Hepatocyte (in vitro differentiated cells): ENCODE measurements at places on chromosomes 1 and 21. TPM values are rescaled to one million over a fixed set of nuclear protein-coding genes. Genes with fewer than 3 reads are reported as not detected.

GRCh38 chr1:244801246-244801645 lies 34.2 kb upstream of the COX20 start:
- H3K4me1 ChIP-seq, result no peaks in the 10 kb centered on the region
- DNase-seq, result no peak
- no peaks in the 10 kb centered on the region for H3K36me3 ChIP-seq
- H3K27me3 ChIP-seq, result no peaks in the 10 kb centered on the region
- no peak overlapping the region for H3K4me3 ChIP-seq

- H3K4me3 ChIP-seq, result no peak overlapping the region
- H3K27ac ChIP-seq, result no peak overlapping the region
- peaks cover 3% of the 10 kb centered on the region for H3K27me3 ChIP-seq
- DNase-seq, result no peak
- H3K36me3 ChIP-seq, result no peaks in the 10 kb centered on the region
- H3K4me1 ChIP-seq, result no peaks in the 10 kb centered on the region
These were observed 16.2 kb downstream of the PTGER3 start for GRCh38 chr1:71031426-71031825.

- no peaks in the 10 kb centered on the region for H3K36me3 ChIP-seq
- DNase-seq, result no peak
- peaks cover 12% of the 10 kb centered on the region for H3K4me1 ChIP-seq
- no peaks in the 10 kb centered on the region for H3K27me3 ChIP-seq
- no peak overlapping the region for H3K4me3 ChIP-seq
These were observed 7.5 kb downstream of the ATP1A2 start for GRCh38 chr1:160122978-160123495.

GRCh38 chr1:42852608-42852980 lies 6.2 kb downstream of the ZNF691 start:
- peak overlapping the region; percentile 42 for H3K27ac ChIP-seq
- H3K27me3 ChIP-seq, result no peaks in the 10 kb centered on the region
- peaks cover 12% of the 10 kb centered on the region for H3K4me1 ChIP-seq
- H3K4me3 ChIP-seq, result no peak overlapping the region

GRCh38 chr1:24923485-24924113 lies 6.5 kb downstream of the RUNX3 start:
- peaks cover 43% of the 10 kb centered on the region for H3K27me3 ChIP-seq
- H3K4me1 ChIP-seq, result no peaks in the 10 kb centered on the region

DNA sequence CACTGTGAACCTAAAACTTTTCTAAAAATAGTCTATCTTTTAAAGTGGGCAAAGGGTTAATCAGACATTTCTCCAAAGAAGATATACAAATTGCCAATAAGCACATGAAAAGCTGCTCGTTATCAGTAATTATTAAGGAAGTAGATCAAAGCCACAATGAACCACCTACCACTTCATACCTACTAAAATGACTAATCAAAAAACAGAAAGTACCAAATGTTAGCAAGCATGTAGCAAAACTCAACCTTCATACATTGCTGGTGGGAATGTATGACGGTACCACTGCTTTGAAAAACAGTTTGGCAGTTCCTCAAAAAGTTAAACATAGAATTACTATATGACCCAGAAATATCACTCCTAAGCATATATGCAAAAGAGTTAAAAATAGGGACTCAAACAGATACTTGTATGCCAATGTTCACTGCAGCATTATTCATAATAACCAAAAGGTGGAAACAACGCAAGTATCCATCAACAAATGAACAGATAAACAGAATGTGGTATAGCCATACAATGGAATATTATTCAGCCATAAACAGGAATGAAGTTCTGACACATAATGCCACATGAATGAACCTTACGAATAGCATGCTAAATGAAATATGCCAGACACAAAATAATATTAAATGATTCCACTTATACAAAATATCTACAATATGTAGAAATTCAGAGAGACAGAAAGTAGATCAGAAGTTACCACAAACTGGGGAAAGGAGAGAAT lies 21.1 kb downstream of the CDC42BPA start:
- no peaks in the 10 kb centered on the region for H3K36me3 ChIP-seq
- no peak for DNase-seq
- peaks cover 8% of the 10 kb centered on the region for H3K4me1 ChIP-seq
- H3K4me3 ChIP-seq, result no peak overlapping the region
- no peak overlapping the region for H3K27ac ChIP-seq

DNA sequence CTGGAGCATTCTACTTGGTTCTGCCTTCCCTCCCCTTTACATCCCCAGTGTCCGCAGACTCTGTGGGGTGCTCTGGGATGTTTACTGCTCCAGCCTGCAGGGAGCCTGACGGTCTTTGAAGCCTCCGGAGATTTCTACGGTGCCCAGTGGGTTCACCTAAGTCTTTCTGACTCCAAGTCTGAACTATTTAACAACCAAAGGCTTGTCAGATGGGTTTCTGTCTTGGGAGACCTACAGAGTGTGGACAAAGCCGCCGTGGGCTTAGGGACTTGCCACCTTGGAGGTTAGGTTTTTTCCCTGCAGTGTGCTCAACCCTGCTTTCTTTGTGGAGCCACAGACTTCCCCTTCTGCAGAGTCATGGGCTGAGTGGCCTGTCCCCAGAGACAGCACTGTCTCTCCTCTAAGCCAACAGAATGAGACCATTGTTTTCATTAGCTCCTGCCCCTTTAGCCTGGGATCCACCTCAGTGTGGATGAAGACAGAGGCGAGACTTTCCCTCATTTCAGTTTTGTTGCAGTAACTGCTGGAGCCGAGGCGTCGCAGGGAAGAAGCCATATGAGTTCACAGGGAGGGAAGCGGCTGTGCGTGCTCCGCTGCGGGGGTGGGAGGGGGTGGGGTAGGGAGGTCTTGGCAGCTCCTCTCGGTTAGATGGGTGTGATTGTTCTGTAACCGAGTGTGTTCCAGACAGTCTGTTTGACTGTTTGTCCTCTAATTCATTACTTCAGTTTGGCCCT lies 120.7 kb downstream of the CNIH3 start:
- no peak overlapping the region for H3K27ac ChIP-seq
- no peaks in the 10 kb centered on the region for H3K27me3 ChIP-seq
- no peak overlapping the region for H3K4me3 ChIP-seq
- H3K36me3 ChIP-seq, result no peaks in the 10 kb centered on the region
- DNase-seq, result peak; percentile 33
- peaks cover 16% of the 10 kb centered on the region for H3K4me1 ChIP-seq

DNA sequence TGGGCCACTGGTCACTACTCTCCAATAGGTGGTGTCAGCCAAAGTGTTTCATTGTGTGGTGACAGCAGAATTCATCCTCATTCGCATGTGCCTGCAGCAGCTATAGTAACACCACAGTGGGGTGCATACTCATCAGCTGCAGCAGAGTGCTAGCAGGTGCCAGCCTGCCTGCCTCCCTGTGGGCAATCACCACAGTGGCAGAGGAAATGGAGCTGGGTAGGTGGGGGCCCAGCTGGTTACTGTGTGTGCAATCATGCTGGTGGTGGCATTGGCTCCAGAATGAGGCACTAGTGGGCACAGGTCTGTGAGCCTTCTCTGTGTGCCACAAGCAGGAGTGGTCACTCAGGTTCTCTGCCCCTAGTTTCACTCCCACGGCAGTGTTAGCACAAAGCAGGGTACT lies 579.2 kb downstream of the PTPRC start:
- no peaks in the 10 kb centered on the region for H3K4me1 ChIP-seq
- H3K4me3 ChIP-seq, result no peak overlapping the region
- H3K27me3 ChIP-seq, result no peaks in the 10 kb centered on the region

DNA sequence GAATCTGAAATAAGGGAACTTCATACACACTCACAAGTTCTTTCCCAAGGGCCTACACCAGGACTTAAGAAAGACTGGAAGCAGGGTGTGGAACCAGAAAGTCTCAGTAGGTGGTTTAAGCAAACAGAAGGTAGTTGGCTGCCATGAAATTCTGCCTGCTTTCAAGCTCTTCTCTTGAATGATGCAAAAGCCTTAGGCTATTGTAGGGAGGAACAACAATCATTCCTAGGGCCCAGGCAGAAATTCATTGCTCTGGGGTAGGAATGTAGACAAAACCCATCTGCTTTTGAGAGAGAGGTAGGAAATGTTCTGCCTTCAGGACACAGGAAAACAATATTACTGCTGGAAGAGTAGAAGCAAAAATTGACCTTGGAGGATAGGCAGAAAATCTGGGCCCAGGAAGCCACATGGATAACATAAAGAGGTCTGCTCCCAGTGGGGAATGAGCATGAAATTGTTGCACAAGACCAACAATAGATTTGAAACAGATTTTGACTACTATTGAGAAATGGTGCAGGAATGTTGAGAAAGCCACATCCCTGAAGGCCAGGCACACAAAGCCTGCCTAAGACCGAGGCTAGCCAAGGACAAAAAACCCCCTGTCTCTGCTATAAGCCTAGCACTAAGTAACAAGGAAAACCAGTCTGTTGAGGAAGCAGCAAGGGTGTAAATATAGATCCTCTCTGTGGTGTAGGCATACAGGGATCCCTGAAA lies 22.7 kb upstream of the SFT2D2 start:
- DNase-seq, result no peak
- no peak overlapping the region for H3K27ac ChIP-seq
- no peak overlapping the region for H3K4me3 ChIP-seq
- H3K4me1 ChIP-seq, result no peaks in the 10 kb centered on the region
- no peaks in the 10 kb centered on the region for H3K27me3 ChIP-seq
- no peaks in the 10 kb centered on the region for H3K36me3 ChIP-seq

- H3K4me1 ChIP-seq, result peaks cover 17% of the 10 kb centered on the region
- H3K27ac ChIP-seq, result no peak overlapping the region
- peak overlapping the region; percentile 78 for H3K4me3 ChIP-seq
- DNase-seq, result no peak
These were observed 763 bp downstream of the AUNIP start for GRCh38 chr1:25858494-25858893.

DNA sequence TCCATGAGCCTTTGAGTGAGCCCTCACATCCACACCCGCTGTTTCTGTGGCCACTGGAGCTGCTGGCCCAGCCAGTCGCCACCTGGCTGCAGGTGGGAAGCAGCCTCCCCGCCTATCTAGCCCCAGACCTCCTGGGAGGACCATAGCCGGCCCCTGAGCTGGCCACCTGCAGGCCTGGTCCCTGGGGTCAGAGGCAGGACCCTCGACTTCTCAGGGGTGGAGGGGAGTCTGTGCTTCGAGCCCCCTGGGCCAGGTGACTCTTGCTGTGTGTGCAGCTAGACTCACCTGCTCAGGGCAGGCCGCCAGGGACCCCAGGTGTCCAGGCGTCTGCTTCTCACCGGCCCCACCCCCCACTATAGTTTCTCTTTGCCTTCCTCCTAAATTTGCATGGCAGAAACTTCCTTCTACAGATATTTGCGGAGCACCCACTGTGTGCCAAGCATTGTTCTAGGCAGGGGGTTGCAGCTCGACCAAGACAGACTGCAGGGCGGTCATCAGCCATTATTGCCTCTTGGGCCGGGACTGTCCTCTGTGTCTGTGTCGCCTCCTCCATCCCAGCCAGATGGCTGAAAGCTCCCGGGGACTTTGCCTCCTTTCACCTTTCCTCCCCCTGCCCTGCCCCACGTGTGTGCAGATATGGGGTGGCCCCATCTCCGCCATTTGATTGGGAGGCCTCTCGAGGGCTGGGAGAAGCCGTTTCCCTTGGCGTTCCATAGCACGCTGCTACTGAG lies 27.3 kb downstream of the SPSB1 start:
- H3K27ac ChIP-seq, result peak overlapping the region; percentile 91
- H3K4me3 ChIP-seq, result no peak overlapping the region
- DNase-seq, result peak; percentile 45
- H3K4me1 ChIP-seq, result peaks cover 49% of the 10 kb centered on the region

DNA sequence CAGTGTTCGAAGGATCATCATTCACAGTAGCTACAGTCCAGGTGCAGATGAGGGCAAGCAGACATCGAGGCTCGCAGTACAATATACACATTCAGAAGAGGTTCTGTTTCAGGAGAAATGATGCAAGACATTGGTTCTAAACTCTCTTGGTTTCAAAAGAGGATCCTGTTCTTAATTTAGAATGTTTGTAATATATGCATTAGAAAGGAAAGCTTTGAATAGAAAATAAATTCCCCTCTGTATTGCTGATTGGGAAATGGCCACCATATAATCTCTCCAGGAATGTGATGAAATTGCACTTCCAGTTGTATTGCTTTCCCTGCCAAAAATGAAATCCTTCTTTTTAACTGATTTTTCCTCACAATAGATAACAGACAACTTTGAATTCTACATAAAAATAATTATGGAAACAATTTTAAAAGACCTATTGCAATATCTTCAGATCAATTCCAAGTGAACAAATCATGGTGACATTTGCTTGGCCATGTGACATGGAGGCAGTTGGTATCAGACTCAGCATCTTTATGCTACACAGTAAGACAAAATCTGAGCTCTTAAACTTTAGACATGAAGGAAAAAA lies 27.6 kb upstream of the SIPA1L2 start:
- DNase-seq, result no peak
- H3K36me3 ChIP-seq, result no peaks in the 10 kb centered on the region
- H3K4me1 ChIP-seq, result peaks cover 11% of the 10 kb centered on the region
- no peak overlapping the region for H3K27ac ChIP-seq
- no peak overlapping the region for H3K4me3 ChIP-seq
- H3K27me3 ChIP-seq, result no peaks in the 10 kb centered on the region

GRCh38 chr1:216883518-216883917 lies 160.3 kb upstream of the ESRRG start:
- no peak overlapping the region for H3K27ac ChIP-seq
- H3K27me3 ChIP-seq, result no peaks in the 10 kb centered on the region
- no peaks in the 10 kb centered on the region for H3K36me3 ChIP-seq
- no peak overlapping the region for H3K4me3 ChIP-seq
- H3K4me1 ChIP-seq, result peaks cover 7% of the 10 kb centered on the region

DNA sequence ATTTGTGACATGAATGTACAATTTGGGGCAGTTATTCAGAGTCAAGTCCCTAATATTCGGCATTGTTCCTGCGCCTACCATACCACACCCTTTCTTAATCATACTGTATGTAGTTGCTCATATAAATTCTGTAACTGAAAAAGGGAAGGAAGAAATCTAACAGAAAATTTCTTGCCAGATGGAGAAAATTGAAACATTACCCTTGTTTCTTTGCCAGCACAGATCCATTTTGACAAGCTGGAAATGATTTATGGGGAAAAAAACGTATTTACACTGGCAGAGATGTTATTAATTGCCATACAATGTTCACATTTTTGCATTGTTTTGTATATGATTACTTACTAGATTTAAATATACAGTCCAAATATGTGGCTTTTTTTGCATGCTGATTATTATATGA lies 363.8 kb upstream of the PKN2 start:
- H3K27ac ChIP-seq, result no peak overlapping the region
- H3K4me1 ChIP-seq, result peaks cover 8% of the 10 kb centered on the region
- H3K27me3 ChIP-seq, result no peaks in the 10 kb centered on the region

DNA sequence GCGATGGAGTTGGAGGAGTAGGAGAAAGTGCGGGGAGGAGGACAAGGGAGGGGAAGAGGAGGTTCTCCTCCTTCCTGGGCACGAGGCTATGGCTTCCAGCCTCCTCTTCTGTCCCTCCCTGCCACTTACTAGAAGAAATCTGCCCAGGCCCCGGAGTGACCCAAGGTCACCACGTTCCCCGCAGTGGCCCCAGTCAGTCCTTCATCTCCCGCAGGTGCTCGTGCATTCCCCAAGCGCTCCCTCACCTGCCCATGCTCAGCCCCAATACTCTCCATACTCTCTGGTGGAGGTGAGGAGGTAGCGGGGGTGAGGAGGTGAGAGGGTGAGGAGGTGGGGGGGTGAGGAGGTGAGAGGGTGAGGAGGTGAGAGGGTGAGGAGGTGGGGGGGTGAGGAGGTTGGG lies 85.4 kb downstream of the CCDC185 start:
- H3K4me1 ChIP-seq, result no peaks in the 10 kb centered on the region
- peaks cover 11% of the 10 kb centered on the region for H3K27me3 ChIP-seq
- no peak overlapping the region for H3K4me3 ChIP-seq
- H3K27ac ChIP-seq, result no peak overlapping the region
- no peaks in the 10 kb centered on the region for H3K36me3 ChIP-seq

Gene PCBP3
- 3.1 and 5.5 TPM in 2 replicates for total RNA-seq

Gene SPRR4
- not detected in 2 replicates for total RNA-seq

Gene GABRD
- not detected in 2 replicates for total RNA-seq

Gene FAM131C
- total RNA-seq, result 3.3 and 3.5 TPM in 2 replicates

Gene AKNAD1
- 0.20 and 0.80 TPM in 2 replicates for total RNA-seq

Gene TMEM51
- total RNA-seq, result 23.7 and 24.0 TPM in 2 replicates

Gene SMPDL3B
- 17.3 and 19.6 TPM in 2 replicates for total RNA-seq
